Stimulated activated CD4-positive, alpha-beta T cell treated with anti-CD3 and anti-CD28 coated beads, TNF-alpha, amount 100 ng/mL, for 24 hours (primary cell): ENCODE measurements at places on chromosomes 6 and 20.

GRCh38 chr6:80142586-80142985 is 36.1 kb downstream of the BCKDHB start:
- DNase-seq: no peak

DNA sequence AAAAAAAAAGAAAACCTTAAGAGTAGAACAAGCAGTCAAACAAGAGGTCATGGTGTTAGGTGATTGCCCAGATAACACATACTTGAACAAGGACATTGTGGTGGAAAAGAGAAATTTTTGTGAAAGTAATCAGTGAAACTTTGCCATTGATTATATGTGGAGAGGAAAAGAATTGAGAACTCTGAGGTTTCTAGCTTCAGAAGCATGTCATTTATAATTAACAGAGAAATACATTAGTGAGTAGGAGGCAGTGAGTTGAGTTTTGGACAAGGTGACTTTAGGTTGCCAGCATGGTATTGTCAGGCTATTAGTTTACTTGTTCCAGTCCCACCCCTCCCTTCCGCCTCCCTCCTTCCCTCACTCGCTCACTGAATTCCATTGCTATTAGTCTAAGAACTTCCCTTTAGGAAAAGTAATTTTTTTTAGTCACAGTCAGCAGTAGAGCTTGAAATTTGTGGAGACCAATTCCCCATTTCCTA is 17.2 kb downstream of the TAB2 start:
- DNase-seq: no peak

DNA sequence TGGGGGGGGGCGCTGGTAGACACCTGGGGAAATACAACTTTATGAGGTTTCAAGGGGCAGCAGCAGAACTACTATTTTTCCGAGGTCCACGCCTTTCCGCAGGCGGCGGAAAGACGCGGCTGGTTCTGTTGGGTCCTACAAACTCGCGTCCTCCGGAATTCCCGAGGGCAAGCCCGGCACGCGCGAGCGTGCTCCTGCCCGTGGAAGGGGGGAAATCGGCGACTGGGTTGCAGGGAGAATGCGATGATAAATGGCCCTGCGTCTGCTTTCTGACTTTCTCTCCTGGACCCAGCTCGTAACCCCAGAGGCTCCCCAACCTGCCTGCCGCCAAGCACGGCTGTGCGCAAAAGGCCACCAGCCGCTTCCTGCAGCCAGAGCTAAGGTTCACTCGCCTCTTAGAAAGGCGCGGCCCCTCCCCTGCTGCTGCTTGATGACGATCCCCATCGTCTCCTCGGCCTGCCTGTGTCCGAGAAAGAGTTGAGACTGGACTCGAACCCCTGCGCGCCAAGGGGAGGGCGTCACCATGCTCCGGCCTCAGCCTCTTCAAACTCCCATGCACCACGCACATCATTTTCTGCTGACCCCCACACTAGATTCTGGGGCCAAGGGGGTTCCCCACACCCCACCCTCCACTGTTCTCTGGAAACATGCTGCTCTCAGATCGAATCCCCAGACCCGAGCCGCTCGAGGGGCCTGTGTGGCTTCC is 6.7 kb downstream of the FOXA2 start:
- no peak for DNase-seq

DNA sequence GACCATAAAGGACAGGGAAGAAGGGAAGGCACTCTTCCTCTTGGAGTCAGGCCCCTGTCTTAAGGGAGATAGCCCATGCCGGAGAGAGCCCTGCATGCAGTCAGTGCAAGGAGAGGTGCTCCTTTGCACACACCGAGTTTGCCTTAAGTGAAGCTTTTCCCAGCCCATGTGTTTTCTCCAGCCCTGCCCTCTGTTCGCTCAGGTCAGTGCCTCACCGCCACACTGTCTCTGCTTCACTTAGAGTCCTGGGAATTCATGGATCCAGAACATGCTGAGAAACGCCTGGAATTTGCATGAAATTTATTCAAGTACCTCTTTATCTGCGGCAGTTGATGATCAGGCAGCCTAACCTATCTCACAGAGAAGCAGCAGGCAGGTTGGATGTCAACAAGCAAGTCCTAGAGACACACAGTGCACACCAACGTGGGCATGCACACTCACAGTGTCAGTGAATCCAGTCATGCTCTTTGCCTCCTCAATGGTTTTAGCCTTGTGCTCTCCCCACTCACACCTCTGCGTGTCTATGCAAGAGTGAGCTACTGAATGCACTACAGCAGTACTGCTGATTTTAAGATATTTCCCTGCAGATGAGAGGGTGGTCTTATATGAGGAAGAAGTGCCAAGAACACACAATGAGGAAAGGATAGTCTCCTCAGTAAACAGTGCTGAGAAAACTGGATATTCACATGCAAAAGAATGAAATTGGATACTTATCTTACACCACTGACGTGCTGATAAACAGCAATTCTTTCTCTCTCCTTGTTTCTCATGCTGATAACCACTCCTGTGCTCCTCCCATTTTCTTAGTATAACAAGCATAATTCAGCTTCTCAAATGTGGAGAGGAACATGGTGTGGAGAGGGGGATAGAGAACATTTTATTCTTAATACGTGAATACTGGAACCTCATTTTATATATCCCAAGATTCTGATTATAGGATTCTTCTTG is 295.1 kb upstream of the CDYL start:
- DNase-seq: no peak

GRCh38 chr6:42929821-42930360 is 611 bp downstream of the CNPY3 start:
- peak; percentile 42 for DNase-seq

DNA sequence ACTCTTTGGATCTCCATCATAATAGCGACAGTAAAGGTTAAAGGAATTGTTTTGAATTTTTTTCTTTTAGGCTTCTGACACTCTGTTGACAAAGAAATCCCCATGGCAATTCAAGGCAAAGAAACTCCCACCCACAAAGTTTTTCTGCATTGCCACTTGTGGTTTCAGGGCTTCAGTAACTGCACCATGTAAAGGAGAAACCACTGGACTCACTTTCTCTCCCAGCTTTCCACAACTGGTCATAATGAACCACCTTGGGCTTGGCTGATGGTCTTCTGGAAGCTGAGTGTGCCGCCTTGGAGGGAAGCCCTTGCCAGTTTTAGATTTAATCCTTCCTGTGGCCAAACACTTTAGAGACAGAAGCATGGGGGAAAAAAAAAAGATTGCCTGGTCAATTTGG is 163.1 kb downstream of the ISM1 start:
- DNase-seq: no peak

- no peak for DNase-seq
Observed at GRCh38 chr6:28303570-28303969, 22.2 kb downstream of the PGBD1 start.

GRCh38 chr20:38834868-38835267 is 29.4 kb downstream of the PPP1R16B start:
- DNase-seq: no peak

GRCh38 chr6:90429713-90430112 is 133.1 kb upstream of the BACH2 start:
- no peak for DNase-seq

DNA sequence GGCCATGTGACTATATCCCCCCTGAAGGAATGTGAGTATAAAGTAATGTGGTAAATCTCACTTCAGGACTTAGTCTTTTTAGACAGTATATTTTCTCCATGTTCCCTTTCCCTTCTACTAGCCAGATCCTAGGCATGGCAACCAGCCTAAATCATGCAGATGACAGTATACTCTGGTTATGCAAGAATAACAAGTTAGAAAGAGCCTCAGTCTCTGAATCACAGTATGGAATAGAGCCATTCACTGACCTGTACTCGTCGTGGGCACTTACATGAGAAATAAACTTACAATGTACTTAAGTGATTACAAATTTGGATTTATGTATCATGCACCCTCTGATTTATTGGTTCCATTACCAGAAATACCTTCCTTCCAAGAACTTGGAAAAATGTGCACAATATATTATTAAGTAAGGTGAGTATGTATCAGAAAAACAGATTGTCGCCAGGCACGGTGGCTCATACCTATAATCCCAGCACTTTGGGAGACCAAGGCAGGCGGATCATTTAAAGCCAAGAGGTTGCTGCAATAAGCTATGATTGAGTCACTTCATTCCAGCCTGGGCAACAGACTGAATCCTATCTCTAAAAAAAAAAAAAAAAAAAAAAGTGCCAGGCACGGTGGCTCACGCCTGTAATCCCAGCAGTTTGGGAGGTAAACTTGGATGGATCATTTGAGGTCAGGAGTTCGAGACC is 25.1 kb upstream of the FAM8A1 start:
- no peak for DNase-seq

GRCh38 chr20:54028276-54029011 is 42.0 kb downstream of the BCAS1 start:
- DNase-seq: no peak

DNA sequence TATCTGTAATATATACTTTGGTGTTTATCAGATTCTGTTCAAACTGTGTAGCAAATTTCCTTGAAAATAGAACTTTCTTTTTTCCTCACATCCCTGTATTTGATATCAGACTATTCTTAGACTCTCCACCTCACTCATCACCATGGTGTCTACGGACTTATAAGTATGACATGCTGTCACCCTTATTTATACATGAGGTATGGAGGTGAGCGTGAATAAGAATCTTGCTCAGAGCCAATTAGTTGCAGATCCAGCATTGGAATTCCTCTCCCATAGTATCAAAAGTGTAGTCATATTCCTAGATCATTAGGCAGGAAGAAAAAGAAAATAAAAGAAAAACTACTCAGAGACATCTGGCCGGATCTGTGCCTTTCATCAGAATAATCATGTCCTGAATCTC is 43.0 kb downstream of the TPD52L1 start:
- no peak for DNase-seq

GRCh38 chr6:31900917-31901414 is 920 bp downstream of the ZBTB12 start:
- no peak for DNase-seq

DNA sequence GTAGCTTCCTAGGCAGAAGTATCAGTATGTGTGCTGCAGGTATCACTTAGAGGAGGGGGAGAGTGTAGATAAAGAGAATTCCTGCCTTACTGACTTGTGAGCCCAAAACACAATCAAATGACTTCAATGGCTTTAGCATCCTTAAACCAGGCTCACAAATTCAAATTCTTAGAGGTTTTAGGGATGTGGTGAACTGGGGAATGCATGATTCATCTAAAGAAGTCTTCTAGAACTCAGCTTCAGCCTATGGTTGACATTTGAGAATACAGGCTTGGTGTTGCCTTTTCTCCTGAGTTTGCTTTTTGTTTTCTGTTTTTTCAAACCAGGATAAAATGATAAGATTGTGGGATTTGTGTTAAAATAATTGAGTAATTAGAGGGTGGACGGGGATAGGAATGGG is 14.4 kb downstream of the SNRPC start:
- DNase-seq: no peak

- no peak for DNase-seq
Observed at GRCh38 chr6:1439349-1439748, 50.0 kb downstream of the FOXF2 start.

DNA sequence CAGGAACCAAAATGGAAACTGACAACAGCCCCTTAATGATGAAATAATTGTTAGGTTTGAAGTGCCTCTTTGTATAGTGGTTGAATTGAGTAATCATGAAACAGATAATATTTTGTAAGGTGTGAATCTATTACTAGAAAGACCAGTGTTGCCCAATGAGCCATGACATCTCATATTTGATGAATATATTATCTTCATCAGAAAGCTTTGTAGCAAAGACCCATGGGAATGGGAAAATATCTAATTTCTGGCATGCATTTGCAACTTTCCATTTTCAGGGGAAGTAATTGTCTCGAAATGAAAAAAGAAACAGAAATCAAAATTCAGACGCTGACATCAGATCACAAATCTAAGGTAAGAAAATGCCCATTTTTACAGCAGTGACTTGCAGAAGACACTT is 57.3 kb upstream of the LAMP5 start:
- no peak for DNase-seq

DNA sequence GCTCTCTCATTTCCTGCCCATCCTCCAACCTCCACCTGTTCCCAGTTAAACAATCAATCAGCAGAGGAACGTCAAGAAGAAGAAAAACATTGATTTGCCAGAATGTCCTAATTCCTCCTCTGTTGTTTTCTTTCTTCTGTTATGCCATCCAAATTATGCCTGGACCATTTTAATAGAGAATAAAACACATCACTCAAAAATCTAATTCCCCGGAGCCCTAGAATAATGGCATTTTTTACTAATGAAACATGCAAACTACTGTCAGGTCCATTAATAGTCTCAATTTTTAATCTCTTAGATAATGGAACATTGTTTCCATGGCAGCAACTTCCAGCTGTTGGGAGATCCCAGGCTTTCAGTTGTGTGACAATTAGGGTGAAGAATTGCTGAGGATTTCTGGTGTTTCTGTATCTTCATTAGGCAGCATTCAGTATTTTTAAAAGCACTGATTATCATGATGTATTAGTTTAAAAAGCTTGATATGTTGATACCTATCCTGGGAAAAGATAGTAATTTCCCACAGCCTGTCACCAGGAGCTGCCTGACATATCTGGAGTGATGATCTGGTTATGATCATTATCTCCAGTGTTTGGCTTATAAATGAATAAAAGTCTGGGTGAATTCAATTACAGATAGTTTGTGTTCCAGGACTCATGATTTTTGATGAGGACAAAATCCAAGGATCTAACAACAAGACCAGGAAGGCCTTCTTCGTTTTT is 209.8 kb downstream of the TPBG start:
- DNase-seq: no peak

DNA sequence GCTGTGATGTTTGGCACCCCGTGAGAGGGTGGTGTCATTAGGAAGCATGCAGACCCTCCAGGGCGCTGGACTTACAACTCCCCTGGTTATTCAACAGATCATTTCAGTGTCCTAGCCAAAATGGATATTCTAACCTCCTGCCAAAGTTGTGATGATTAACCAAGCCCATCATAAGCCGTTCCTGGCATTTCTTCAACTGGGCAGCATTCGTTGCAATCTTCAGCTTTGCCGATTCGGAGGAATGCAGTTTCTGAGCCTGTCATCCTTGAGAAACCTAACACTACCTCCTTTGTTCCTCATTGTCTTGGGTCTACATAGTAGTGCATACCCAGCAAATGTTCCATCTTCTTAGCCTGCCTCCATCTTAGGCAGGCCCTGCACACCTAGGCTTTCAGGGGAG is 79.2 kb upstream of the MAP3K4 start:
- DNase-seq: no peak

DNA sequence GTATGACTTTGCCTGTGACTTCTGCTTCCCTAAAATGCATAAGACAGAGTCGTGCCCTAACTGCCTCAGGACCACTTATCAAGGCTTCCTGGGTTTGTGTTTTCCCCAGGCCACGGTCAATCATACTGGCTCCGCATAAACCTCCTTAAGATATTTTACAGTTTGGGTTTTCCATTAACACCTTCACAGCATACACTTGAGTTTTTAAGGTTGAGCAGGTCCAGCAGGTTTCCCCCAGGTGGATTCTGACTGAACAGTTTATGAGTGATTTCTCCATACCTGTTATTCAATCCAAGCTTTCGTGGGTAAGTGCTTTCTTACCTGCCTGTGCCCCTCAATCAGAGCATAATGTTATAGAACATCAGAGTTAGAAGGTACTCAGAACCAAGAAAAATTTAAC is 39.3 kb downstream of the NINL start:
- no peak for DNase-seq
